ENCODE measurements at places on chromosomes 5 and 9.
A peak's percentile ranks its signal among the peaks of the same experiment; 100 is the strongest.

DNA sequence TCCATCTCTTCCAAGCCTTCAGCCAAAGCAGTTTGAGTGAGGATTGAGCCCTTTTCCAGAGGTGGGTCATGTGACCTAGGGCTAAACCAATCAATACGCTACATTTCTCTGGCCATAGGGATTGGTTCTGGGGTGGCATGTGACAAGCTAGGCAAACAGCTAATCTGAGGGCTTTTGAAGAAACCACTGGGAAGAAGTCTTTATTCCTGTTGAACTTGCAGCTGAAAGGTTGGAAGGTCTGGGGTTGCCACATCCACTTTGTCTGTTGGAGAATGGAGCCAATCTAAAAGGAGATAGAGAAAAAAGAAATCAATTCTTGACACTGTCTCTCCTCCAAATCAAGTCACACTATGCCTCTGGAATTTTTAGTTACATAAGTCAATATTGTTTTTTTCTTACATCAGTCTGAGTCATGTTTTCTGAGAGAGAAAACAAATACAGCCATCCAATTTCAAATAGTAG is 637.8 kb upstream of the WWC1 start:
- no peak for DNase-seq

GRCh38 chr5:172642486-172642885 is 1.4 kb downstream of the NEURL1B start:
- DNase-seq: no peak

DNA sequence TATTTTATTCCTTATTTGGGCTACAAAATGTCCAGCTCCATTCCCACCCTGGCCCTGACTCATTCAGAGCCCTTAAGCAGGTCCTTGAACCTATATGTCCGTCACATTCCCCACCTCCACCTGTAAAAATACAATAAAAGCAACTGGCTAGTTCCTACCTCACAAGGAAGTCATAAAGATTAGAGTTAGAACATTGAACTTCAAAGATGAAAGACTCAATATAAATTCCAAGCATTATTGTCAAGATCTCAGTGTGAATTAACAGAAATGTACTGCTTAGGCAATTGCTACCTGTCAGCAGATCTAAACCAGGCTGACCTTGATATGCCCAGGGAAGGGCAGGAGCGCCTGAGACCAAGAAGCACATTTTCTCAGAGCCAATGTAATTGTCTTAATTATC is 221.8 kb downstream of the ENC1 start:
- no peak for DNase-seq

DNA sequence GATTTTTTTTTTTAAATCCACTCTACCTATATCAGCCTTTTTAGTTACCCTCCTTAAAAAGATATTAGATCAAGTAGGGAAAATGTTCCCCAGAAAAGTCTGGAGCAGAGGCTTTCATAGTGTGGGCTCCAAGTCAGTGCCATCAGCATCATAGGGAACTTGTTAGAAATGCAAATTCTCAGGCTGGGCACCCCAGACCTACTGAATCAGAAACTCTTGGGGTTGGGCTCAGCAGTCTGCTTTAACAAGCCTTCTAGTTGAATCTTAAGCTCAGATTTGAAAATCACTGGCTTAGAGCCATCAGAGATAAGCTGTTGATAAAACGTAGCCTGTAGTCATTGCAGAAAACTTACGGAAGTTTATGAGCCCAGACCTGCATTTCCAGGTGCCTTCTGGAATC is 140.1 kb downstream of the TMEM38B start:
- DNase-seq: no peak

DNA sequence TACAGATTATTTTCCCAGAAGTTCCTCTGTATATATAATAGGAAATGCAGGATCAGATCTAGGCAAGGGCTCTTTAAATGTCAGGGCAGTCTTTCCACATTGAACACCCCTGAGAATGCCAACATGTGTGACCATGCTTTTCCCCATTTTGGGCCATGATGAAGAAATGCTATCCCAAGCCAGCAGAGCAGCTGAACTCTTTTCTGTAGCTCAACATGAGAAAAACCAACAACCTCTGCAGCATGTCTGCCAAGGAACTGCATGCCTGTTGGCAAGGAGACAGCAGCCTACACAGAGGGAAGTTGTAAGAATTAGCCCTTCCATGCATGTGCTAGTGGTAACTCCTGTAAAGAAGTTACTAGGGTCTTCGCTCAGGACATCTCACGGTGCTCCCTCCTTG is 9.5 kb upstream of the IFNK start:
- DNase-seq: no peak

- DNase-seq: no peak
Observed at GRCh38 chr5:144583541-144584449, 413.1 kb downstream of the KCTD16 start.

- no peak for DNase-seq
Observed at GRCh38 chr5:125181159-125181558, 434.7 kb upstream of the ZNF608 start.

DNA sequence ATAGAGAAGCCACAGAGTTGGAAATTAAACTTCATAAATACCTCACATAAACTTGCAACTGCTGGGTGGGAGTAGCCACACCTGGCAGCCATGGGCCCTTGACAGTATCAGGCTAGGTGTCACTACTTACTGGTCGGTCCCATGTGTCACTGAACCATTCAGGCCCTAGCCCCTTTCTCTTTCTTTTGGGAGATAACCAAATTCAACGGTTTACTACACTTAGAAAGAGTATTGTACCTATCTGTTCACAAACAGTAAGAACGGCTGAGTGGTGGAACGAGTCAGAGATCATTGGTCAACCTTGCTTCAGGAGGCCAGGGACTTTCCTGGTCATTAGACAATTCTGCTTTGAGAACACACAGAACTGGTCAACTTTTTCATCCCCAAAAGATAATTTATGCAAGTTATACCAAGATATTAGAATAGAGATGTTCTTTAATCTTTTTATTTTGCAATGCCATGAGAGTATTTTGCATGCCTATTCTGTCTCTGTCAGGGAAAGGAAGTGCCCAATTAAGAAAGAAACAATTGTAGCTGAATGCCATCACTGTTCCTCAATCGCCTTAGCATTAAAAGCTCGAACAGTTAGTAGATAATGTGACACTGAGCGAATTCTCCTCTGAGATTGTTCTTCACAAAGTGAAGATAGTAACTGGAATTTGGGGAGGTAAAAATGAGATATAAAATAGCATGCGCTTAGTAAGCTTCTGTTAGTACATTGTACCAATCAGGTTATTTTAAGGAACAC is 50.9 kb downstream of the GOLPH3 start:
- no peak for DNase-seq

- DNase-seq: no peak
Observed at GRCh38 chr9:385818-386398, 171.2 kb downstream of the DOCK8 start.

DNA sequence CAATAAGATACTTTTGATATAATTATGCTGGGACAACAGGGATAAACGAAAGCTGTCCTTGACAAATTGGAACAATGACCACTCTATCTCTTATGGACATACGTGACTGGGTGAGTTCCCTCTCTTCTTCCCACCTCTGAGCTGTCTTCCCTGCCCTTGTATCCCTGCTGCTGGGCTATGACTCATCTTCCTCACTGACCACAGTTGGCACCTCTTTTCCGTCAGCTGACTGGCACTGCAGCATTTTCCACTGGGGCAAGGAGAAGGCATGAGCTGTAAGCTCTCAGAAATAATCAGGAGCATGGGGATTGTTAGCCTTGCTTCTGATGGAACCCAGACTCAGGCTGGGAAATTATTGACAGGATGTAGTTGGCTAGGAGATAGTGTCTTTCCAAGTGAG is 48.7 kb downstream of the PCSK1 start:
- no peak for DNase-seq

DNA sequence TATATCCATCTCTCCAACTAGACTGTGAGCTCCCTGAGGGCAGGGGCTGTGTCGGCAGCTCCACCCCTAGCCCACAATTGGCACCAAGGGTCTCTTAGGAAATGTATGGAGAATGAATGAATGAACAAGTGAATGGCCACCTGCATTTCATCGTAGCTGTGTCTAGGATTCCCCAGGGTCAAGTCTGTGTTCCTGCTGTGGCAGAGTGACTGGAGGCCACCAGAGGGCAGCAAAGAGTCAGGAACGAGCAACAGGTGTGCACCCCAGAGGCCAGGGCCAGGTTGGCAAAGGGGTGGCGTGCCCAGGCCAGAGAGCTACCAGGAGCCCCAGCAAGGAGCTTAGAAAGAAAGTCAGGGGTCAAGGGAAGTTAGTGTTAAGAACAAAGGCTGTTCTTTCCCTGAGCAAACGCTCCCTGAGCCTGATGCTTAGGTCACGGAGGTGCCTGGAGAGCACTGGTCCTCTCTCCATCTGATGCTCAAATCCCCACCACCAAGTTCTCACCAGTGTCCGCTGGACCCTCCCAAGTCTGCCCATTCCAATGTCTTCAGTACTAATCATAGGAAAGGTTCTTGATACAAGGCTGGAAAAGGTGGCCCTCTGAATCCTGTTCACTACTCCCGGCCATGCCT is 160.7 kb downstream of the PAX5 start:
- DNase-seq: peak; percentile 64

DNA sequence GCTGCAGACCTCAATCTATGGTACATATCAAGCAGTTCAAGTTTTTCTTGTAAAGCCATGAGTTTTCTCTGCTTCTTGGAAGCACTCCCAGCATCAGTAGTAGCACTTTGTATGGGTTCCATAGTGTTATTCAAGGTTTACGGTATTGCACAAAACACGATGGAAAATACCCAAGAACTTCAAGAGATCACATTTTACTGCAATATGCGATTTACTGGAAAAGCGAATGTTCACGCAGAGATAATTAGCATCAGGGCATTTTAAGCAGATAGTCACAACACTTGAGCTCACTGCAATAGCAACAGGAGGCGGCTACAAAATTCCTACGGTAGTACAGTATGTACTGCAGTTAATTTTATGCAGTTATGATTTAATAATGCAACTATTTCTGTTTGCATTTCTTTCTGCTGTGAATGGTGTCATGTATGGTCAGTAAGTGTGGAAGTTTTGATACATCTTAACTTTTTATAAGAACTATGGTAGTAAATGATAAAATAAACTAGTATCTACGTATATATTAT is 200.8 kb downstream of the SMARCA2 start:
- DNase-seq: no peak

DNA sequence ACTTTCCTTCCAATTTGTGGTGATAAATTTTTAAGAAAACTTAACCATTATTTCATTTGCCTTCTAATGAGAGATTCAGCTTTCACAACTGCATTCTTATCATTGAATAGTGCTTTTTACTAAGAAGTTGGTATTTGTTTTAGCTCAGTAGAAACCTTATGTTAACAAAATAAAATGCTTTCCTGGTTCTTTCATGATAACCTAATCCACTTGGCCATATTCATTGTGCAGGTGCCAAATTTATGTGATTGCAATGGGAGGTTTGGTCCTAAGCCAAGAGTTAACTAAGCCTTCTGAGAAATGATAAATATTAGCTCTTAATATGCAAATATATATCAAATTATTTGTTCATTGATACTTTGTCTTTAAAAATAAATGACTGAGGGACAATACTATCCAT is 141.1 kb upstream of the TLE4 start:
- DNase-seq: no peak

GRCh38 chr5:159913501-159913900 is 2.8 kb upstream of the ADRA1B start:
- no peak for DNase-seq

GRCh38 chr9:120583958-120584369 is 4.0 kb upstream of the CDK5RAP2 start:
- no peak for DNase-seq

DNA sequence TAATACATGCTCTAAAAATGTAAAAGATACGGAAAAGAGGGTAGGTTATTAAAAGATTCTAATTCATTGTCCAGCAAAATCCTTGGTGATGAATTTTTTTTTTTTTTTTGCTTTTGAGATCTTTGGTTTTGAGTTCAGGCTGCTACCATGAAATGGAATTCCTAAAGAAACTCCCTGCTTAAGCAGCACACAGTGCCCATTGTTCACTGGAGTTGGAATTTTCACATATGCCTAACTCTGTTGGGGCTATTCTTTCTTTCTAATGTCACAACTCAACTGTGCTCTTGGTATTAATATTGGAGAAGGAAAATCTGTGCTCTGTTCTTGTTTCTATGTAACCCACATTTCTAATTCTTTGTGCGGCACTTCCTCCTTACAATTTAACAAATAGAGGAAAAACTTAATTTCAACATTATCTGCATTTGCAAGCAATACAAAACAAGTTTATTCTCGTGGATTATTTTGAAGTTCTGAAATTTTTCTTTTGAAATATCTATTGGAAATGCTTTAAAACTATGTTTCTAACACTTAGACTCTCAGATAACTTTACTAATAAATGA is 21.6 kb downstream of the MATR3 start:
- no peak for DNase-seq

DNA sequence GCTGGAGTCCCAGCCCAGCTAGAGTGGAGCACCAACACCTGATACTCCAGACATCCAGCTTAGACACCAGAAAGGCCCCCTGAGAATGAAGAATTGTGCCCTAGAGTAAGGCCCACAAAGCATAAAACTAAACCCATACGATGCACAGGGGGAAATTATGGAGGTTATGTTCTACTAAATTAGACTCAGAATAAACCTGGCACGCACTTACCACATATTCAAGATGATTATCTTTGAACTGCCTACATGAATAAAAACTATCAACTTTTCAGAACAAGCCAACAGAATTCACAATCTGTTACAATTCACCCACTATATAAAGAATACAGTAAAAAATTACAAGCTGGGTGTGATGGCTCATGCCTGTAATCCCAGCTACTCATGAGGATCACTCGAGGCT is 168.5 kb downstream of the CPLANE1 start:
- DNase-seq: no peak

DNA sequence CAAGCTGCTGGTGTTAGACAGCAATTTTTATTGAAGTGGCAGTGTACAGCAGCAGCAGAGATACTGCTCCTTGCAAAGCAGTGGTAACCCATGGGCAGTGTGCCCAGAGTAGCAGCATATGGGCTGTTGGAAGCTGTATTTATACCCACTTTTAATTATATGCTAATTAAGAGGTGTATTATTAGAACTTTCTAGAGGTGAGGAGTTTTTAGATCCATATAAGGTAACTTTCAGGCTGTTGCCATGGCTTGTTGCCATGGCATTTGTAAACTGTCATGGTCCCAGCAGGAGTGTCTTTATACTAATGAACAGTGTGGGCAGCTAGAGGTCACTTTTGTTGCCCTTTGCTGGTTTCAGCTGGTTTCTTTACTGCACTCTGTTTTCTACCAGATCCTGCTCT is 3.7 kb upstream of the PJA2 start:
- DNase-seq: no peak

GRCh38 chr5:96884995-96885394 is 8.7 kb downstream of the ERAP2 start:
- DNase-seq: no peak

DNA sequence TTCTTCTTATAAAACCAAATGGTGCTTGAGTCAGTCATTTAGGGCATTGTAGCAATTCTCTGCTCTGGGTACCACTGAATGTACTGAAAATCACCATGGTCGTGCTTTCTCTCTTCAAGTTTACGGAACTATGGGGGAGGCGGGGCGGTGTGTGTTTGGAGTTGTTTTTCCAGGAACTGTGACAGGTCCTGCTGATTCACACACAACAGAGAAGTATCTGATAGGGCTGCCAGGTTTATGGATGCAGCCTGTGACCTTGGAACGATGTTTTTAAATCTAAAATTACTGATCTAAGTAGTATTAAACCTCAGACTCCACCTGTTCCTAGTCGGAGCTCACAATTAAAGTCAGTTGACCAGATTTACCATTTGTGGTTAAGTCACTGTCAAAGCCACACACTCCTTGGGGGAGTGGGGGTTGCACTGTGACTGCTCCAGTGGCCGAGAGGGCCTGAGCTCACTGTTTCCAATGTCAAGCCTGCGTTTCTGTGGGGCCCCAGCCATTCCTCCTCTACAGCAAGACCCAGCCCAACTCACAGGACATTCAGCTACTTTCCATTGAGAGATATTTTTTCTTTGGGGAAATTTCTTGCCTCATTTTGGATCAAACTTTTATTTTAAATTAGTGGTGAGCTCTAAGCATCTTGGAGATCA is 44.4 kb downstream of the GADD45G start:
- no peak for DNase-seq

Measured in stimulated activated CD4-positive, alpha-beta T cell treated with anti-CD3 and anti-CD28 coated beads, TNF-alpha, amount 100 ng/mL, for 24 hours (primary cell).